ENCODE measurements at places on chromosomes 4 and X. TPM values are rescaled to one million over a fixed set of nuclear protein-coding genes. Genes with fewer than 3 reads are reported as not detected.

SHROOM4 gene
- 10.8 TPM for total RNA-seq

STPG2 gene
- 0.43 TPM for total RNA-seq

WNK3 gene
- 0.73 TPM for total RNA-seq

SHOX gene
- total RNA-seq: not detected

FGF5 gene
- total RNA-seq: 1.6 TPM

TRPC3 gene
- 0.14 TPM for total RNA-seq

PLAC8 gene
- total RNA-seq: 2.2 TPM

PPA2 gene
- 89.5 TPM for total RNA-seq

TRAM1L1 gene
- 0.57 TPM for total RNA-seq

NLGN4X gene
- total RNA-seq: 3.3 TPM

PRRG3 gene
- total RNA-seq: 3.4 TPM

IL2RG gene
- 2.8 TPM for total RNA-seq

- peak; percentile 86 for DNase-seq
These were observed 66.0 kb downstream of the TBL1X start for GRCh38 chrX:9530848-9531274.

GRCh38 chr4:78332976-78333375, 218.6 kb upstream of the ANXA3 start:
- no peak for DNase-seq

DNA sequence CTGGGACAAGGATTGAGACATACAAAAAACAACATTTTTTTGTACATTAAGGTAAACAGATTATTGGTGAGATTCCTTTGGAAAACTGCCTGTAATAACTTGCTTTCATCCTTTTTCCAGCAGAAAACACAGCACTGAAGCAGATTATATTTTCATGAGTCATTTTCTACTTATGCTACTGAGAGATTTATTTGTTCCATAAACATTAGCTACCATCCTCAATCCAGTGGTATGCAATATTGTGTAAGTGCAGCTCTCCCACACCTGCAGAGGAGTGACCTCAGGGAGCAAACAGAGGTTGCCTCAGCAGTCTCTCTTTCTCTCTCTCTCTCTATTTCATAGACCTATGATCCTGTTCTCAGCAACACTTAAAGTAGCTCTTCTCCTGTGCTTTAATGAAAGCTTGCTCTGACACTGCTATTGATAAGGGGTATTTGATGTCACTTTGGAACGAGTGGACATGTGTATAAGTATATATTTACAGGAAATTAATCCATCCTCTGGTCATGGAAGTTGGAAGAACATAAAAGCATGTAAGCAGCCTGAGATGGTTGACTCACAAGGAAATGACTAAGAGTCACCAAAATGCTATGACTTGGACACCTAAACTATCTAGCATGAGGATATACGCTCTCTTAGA, 163.7 kb upstream of the SPANXC start:
- DNase-seq: no peak

GRCh38 chr4:145281951-145282350, 101.6 kb upstream of the OTUD4 start:
- DNase-seq: no peak

DNA sequence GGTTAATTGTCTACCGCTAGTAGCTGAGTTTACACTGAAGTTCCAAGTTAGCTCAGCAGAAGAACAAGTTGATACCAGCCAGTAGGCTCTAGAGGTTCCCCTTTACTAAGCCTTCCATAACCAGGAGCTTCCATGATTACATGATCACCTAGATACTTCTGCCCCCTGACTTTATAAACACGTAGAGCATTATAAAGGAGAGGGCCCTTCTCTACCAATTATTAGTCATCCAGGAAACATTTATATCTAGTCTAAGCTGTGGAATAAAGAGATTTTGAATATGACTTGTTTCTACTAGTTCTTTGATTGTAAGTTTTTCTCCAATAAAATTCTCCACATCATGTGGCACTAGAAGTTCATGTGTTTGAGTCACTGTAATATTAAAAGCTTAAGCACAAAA, 818.1 kb upstream of the PCDH10 start:
- no peak for DNase-seq

- no peak for DNase-seq
These were observed 4.6 kb upstream of the ERCC6L start for GRCh38 chrX:72243472-72243871.

DNA sequence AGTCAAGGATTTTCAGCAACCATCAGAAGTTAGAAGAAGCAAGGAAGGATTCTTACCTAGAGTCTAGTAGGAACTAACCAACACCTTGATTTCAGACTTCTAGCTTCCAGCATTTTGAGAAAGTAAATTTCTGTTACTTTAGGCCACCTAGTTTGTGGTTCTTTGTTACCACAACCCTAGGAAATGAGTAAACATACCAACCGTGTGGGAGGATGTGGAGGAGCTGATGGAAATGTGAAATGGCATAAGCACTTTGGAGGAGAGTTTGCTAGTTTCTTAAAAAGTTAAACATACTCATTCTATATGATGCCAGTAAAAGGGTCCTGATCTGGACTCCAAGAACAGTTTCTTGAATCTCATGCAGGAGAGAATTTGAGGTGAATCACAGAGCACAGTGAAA, 679.4 kb downstream of the PDHA2 start:
- DNase-seq: no peak

DNA sequence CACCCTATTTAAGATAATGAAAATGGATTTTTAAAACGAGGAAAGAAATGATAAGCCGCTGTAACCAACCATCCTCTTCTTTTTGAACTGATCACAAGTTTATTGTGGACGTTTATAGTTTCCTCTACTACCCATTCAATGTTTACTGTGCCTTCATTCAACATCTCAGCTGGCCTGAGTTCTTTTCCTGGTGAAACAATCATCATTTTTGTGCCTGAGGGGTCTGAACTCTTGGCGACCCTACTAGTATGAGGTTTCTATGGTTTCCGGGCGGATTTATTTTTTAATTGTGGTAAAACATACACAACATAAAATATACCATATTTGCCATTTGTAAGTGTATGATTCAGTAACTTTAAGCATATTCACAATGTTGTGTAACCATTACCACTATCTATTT, 100.7 kb downstream of the SPRY1 start:
- DNase-seq: no peak

- DNase-seq: no peak
These were observed 106.7 kb downstream of the ARHGAP6 start for GRCh38 chrX:11558972-11559371.

- no peak for DNase-seq
These were observed 120.2 kb upstream of the BANK1 start for GRCh38 chr4:101670370-101670769.

DNA sequence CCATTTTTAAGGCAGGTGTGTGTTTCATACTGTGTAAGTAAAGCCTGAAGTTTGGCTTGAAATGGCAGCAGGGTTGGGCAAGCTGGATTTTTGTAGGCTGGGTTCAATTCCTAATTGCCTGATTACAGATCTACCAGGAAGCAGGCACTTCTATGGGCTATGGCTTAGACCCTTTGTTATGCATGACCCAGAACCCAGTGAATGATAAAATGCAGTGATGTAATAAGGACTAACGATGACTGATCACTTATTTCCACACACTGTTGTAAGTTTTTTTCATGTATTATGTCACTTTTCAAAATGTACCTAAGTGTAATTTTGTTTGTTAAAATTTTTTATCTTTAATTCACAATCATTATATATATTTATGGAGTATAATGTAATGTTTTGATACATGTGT, 8.6 kb downstream of the LANCL3 start:
- no peak for DNase-seq

GRCh38 chr4:37876156-37876555, 14.7 kb upstream of the TBC1D1 start:
- DNase-seq: no peak

DNA sequence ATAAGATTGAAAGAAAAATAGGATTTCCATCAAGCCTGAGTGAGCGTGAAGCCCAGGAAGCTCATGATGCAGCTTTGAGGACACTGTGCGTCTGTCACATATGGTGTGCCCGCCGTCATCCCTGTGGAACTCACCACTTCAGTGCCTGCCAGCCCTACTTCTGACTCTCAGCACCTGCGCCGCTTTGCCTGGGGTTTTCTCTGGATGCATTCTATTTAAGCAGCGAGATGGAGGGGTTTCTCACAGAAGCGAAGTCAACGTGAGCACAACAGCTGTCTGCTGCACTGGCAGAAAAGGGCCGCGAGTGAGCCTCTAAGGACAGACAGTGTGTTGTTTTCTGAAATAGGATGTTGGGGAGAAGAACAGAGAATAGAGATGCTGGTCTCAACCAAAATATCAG, 6.2 kb upstream of the TMEM128 start:
- no peak for DNase-seq

DNA sequence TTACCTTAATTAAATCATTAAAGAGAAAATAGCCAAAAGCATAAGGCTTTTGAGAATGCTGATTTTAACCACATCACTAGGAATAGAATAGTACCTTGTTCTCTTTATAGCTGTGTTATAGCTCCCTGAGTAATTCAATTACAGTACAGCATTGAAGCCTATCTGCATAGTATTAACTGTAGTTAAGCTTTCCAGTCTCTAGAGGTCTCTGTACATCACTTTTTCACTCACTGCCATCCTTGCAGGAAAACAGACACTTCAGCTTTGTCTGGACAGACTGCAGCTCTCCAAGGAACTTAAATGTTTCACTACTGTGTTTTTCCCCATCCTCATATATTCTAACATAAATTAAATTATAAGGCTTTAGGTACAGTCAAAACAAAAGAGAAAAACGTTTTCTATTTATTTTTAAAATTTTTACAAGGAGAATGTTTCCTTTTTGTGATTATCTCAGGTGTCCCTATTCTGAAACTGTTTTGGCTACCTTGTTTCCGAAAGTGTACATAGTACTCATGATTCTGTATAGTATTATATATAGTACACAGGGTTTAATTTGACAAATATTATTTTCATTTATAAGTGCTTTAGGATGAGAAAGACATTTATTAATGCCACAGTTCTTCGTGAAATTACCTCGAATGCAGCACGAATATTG, 407.9 kb downstream of the PCDH18 start:
- DNase-seq: no peak

DNA sequence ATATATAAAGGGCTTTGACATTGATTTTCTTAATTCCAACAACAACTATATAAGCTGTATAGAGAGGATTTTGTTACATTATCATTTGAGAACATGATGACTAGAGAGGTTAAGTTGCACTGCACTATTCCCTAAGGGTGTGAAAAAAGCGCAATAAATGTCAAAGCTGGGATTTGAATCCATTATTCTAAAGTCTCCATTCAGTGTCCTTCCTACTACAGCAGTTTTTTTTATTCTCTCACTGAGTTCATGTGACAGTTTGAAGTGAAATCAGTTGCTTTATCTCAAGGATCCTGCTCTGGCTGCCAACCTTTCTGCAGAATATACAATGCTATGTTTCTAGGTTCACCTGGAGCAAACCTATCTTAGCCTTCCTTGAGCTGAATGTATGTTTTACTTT, 177.5 kb downstream of the ANKRD50 start:
- no peak for DNase-seq

GRCh38 chr4:126273746-126274145, 959.0 kb downstream of the FAT4 start:
- no peak for DNase-seq

DNA sequence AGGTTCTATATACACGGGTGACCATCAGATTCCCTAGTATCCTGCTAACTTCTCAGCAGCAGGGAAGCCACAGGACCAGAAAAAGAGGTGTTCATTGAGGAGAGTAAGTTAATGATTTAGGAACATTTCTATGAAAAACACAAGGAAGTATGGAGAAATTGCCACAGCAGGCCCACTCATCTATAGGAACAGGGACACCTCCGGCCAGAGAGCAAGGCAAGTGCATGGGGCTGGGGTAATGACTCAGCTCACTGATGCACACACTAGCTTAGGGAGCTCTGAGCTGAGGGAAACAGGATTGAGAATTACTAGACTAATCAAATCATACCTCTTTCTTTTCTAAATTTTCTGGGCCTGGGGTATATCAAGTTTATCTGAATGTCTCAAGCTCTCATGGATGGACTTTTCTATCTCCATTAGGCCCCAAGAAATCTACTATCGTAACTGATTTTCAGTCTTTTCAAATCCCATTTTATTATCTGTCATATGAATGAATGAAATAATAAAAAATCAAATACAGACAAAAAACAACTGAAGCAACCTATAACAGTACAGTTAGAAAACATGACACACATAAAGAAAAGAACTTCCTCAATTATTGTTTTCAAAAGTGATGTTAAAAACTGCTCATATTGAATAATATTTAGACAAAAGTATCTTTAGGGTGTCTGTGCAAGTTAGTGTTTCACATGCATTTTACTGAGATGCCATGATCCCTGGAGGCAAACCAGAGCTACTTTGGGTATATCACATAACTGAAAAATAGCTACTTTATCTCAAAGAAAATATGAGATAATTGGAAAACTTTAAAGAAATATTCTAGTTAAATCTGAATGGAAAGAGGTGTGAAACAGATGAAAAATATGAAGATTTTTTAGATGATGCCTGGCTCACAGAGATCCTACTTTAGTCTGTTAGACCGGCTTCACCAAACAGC, 89.8 kb downstream of the FBXO8 start:
- no peak for DNase-seq

GRCh38 chr4:60314416-60314815, 885.7 kb upstream of the ADGRL3 start:
- DNase-seq: no peak

DNA sequence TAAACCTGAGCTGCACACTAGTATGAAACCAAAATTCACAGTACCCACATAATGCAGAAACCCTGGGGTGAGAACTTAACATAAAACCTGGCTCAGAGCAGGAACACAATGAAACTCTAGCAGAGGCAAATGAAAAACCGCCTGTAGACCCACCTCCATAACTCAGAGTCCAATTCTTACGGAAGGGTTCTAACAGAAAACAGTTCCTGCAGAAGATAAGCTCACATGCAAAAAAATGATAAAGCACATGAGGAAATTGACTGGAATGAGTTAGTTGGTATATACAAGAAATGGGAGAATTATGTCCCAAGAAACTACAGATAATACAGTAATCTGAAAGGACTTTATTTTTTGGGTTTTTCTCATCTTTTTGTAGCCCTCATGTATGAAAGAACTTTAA, 14.7 kb downstream of the RTL9 start:
- DNase-seq: no peak

DNA sequence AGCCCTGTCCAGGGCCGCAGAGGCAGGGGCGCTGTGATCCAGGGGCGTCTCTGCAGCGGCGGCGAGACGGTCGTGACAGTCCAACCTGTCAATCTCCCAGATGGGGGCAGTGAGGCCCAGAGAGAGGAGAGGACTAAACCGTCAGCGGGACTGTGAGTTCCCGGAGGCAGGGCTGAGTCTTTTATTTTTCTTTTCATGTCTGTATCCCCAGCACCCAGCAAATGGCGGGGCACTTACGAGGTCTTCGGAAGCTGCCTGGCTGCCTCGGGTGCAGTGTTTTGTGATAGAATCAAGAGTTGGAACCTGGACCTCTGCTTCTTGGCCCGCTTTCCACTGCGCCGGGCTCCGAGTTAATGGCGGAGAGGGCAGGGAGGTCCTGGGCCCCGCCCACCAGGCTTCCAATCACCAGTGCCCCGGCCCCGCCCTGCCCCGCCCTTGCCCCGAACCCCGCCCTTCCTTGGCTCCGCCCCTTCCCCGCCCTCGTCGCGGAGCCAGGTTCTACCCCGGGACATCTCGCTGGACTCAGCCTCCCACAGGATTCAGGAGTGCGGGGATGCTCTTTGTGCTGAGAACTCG, 35.3 kb upstream of the GRPEL1 start:
- peak; percentile 94 for DNase-seq

- DNase-seq: no peak
These were observed 15.8 kb upstream of the GRIA2 start for GRCh38 chr4:157204634-157205244.

- no peak for DNase-seq
These were observed 39.9 kb upstream of the CYP4V2 start for GRCh38 chr4:186151499-186151898.

Measured in Right ventricle myocardium inferior (tissue), 1 donor.